ENCODE measurements at places on chromosomes 6 and 20.
A peak's percentile ranks its signal among the peaks of the same experiment; 100 is the strongest.

DNA sequence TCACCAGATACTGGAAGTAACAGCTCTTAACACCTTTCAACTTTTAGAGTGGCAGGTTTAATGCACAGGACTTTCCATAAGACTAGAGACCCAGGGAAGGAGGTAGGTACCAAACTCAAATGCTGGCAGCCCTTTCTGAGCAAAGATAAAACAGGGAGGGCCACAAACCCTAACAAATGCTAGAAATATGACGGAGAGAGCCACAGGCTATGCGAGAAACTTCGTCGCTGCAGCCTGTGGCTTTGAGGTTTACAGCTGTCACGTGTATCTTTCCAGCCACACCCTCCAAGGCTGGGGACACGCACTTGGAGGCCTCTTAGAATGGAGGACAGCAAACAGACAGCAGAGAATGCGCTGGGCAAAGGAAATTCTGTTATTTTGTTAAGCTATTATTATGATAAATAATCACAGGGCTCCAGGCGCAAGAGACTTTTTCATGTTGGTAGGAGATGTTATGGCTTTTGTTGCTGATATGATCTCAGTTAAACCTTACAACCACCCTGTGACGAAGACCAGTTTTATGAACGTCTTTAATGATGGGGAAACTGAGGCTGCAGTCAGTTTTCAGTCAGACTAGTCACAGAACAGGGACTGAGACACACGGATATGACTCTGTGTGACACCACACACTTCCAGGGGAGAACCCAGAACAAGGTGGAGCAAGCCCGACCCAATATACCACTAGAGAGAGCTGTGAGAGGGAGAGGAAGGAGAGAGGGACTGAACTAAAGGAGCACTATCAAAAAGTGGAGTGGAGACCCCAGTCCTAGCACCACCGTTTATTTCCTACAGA, 2.0 kb downstream of the TRAM2 start:
- peak; percentile 40 for DNase-seq

- no peak for DNase-seq
Measured at GRCh38 chr6:8743170-8743745, 307.9 kb upstream of the SLC35B3 start.

- no peak for DNase-seq
Measured at GRCh38 chr6:127533736-127534135, 14.6 kb upstream of the MTCL3 start.

GRCh38 chr20:22744341-22745193, 160.2 kb upstream of the FOXA2 start:
- DNase-seq, result no peak

GRCh38 chr20:1287787-1288569, 21.9 kb downstream of the SNPH start:
- no peak for DNase-seq

GRCh38 chr20:6940876-6941275, 173.4 kb downstream of the BMP2 start:
- no peak for DNase-seq

DNA sequence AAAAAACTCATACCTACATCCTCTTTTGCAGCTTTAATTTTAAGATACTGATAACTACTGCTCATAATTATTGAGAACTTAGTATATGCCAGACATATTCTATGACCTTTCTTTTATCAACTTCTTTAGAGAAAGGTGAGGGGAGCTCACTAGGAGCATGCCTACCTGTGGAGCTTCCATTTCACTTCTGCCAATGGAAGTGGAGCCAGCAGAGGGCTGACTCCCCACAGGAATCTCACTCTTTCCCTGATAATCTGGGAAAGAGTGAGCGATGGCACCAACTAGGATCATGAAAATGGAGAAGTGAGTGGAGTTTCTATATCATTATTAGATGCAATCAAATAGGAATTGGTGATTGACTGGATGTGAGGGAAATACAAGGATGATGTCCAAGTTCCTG, 484.9 kb downstream of the LMBRD1 start:
- DNase-seq, result no peak

DNA sequence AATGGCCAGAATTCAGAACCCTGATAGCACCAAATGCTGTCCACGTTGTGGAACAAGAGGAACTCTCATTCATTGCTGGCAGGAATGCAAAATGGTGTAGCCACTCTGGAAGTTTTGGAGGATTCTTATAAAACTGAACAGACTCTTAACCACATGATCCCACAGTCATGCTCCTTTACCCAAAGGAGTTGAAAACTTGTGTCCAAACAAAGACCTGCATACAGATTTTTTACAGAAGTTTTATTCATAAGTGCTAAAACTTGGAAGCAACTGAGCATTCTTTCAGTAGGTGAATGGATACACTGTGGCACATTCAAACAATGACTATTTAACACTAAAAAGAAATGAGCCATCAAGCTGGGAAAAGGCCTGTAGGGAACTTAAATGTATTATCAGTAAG, 32.5 kb downstream of the PREP start:
- DNase-seq, result no peak

Measured in T-helper 1 cell (primary cell).